ENCODE measurements at places on chromosomes 13 and 19.

GRCh38 chr19:42068361-42068755 lies 1.6 kb downstream of the GRIK5 start:
- DNase-seq, result no peak

GRCh38 chr19:23512151-23512925 lies 117.1 kb upstream of the ZNF91 start:
- DNase-seq, result no peak

DNA sequence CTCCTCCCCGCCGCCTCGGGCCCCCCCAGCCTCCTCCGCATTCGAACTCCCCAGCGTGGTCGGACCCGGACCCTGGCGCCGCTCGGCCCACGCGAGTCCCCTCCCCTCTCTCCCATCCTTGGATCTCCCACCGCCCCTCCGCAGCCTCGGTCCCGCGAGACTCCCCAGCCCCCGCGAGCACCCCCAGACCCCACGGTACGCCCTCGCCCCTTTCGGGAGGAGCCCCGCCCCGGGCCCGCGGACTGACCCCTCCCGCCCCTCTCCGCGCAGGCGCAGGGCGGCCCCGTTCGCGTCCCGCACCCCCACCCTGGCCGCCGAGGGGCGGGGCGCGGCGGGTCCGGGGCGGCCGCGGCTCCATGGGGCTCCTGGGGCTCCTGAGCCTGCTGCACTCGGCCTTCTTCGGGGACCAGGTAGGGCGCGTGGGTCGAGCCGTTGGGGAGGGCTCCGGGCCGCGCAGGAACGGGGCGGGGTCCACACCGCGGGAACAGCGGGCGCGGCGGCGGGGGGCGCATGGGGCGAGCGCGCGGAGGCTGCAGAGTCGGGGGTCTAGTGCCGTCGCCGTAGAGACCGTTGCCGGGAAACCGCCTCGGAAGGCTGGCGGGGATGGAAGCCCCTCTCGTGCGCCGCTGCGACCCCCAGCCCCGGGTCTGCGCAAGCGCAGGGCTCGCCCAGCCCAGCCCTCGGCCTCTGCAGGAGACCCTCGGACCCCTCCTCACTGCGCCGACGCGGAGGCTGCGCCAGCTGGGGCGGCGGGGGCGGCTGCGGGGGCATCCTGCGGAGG lies 3.8 kb upstream of the APC2 start:
- no peak for DNase-seq

- no peak for DNase-seq
Observed at GRCh38 chr13:114144606-114145244, 12.3 kb upstream of the RASA3 start.

- no peak for DNase-seq
Observed at GRCh38 chr13:35472323-35472881, 4.1 kb downstream of the MAB21L1 start.

DNA sequence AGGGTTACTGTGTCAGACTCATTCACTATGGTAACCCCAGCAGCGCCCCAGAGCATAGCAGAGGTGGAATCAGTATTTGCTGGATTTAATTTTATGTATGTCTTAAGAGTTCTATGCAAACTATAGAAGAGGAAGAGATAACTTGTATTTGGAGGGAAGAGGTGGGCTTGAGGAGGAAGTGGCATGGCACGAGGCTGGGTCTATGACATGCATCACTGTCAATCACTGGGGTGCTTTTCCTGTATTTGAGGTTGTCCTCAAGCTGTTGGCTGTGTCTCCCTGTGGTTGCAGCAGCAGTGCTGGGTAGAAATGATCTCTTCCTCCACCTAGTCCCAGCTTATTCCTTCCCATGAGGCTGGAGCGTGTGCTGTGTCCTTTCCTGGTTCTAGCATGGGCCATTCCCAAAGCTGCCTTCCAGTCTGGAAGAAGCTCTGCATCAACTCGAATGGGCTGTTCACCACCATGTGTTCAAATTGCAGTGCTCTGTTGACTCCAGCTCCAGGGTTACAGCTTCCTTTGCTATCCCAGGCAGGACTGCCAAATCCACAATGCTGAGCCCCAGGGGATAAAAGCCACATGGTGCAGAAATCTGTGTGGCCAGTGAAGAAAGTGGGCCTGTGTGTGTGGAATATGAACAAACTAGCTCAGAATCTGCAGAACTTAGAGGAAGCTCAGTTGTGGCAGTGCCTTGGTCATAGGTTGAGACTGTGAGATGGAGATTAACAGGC lies 73.1 kb upstream of the MTIF3 start:
- no peak for DNase-seq

DNA sequence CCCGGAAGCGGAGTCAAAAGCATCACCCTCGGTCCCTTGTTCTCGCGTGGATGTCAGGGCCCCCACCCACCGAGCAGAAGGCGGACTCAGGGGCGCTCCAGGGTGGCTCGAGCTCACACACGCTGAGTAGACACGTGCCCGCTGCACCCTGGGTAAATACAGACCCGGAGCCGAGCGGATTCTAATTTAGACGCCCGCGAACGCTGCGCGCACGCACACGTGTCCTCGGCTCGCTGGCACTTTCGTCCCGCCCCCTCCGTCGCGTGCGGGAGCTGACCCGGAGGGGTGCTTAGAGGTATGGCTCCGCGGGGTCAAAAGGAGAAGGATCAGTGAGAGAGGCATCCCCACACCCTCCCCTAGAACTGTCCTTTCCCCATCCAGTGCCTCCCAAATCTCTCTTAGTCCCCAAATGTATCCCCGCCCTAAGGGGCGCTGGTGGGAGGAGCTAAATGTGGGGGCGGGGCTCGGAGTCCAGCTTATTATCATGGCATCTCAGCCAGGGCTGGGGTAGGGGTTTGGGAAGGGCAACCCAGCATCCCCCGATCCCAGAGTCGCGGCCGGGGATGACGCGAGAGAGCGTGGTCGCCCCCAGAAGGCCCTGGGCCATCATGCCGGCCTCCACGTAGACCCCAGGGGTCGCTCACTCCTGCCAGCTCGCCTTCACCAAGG lies 451 bp upstream of the ICAM5 start:
- no peak for DNase-seq

- no peak for DNase-seq
Observed at GRCh38 chr13:95289020-95289444, 12.2 kb downstream of the ABCC4 start.
